Stimulated activated CD8-positive, alpha-beta memory T cell treated with anti-CD3 and anti-CD28 coated beads, Interleukin-4, amount 100 ng/mL, for 4 hours (primary cell): ENCODE measurements at places on chromosomes 13 and 19.

- no peak for DNase-seq
Measured at GRCh38 chr13:110546926-110547325, 14.6 kb downstream of the RAB20 start.

GRCh38 chr13:22086597-22087330, 415.9 kb downstream of the FGF9 start:
- no peak for DNase-seq

DNA sequence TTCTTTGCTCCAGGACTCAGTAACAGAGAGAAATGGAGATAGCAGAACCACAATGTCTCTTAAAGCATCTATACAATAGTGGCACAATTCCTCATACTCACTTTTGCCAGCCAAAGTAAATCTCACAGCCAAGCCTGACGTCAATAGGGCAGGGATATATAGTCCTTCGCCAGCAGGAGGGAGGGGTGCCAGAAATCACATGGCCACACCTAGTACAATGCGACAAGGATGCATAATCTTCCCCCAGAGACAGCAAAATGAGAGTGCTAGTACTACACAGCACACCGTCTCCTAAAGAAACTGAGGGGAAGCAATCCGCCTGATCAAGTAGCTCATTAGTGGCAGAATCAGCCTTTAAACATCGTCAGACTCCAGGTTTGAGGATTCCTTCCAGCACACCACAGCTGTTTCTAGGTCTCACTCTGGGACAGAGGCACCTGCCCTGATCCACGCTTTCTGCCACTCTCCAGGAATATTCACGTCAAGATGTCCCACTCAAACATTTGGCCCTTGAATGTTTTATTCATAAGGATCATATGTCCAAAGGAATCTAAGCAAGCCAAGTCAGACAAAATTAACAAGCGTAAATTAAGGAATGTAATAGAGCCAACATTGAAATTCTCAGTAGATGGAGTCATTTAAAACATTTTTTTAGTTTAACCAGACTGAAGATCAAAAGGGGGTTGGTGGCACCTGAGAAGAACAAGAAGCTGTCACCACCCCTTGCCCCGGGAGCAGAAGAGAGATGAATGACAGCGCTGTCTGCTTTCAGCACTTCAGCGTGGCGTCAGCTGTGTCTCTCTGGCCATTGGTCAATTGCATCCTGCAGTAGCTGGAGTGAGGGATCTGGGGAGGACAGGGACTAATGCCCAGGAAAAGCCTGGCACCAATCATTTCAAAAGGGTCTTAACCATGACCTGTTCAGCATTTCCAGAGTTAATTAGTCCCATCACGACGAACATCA, 63.5 kb upstream of the SERP2 start:
- no peak for DNase-seq

- DNase-seq: no peak
Measured at GRCh38 chr13:87868731-87869130, 197.6 kb downstream of the SLITRK5 start.

DNA sequence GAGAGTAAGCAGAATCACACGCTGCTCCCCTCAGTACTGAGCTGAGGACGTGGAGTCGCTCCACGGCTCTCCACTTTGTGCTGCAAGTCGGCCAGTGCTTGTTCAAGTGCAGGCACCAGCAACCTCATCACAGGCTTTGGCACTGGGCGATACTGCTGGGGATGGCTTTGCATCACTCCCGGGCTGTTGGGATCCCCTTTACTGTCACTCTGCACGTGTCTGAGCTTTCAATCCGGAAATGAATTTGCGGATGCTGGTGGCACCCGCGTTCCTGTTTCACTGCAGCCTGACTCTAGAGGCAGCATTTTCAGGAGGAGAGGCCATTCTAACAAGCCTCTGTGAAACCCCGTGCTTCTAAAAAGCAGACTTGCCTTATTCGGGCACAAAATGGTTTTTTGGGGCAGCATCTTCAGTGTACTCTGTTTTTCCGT, 19.1 kb downstream of the SMARCA4 start:
- no peak for DNase-seq
